Activated T-cell treated with anti-CD3 and anti-CD28 coated beads for 48 hours (primary cell): ENCODE measurements at places on chromosomes 6 and 20.
A peak's percentile ranks its signal among the peaks of the same experiment; 100 is the strongest.

DNA sequence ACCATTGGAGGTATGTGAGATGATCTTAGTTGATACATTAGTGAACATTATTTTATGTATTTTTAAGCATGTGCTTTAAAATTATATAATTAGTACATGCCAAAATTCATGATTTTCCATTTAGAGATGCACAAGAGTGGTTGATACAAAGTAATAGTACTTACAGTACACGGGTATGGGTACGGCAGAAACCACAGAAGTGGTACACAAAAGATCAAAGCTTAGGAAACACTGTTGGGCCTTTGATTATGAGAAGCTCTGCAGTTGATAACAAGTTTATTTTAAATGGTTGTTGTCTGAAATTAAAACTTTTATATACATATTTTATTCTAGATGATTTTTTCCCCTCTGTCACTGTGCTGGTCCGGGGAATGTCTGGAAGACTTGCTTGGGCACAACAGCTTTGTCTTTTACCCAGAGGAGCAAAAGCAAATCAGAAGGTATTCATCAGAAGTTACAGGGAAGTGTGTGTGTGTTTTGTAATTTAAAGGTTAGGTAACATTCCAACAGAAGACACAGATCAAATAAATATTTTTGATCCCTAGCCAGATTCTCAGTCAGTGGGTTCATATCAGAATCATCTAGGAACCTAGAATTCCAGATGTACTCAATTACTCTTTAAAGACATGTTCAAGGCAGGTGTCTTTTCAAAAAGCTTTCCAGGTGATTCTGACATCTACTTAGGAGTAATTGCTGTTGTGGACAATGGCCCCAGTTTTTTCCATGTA lies 32.5 kb upstream of the ADIG start:
- DNase-seq, result no peak

- DNase-seq, result no peak
Measured at GRCh38 chr6:13273202-13273930, 55.0 kb downstream of the TBC1D7 start.

DNA sequence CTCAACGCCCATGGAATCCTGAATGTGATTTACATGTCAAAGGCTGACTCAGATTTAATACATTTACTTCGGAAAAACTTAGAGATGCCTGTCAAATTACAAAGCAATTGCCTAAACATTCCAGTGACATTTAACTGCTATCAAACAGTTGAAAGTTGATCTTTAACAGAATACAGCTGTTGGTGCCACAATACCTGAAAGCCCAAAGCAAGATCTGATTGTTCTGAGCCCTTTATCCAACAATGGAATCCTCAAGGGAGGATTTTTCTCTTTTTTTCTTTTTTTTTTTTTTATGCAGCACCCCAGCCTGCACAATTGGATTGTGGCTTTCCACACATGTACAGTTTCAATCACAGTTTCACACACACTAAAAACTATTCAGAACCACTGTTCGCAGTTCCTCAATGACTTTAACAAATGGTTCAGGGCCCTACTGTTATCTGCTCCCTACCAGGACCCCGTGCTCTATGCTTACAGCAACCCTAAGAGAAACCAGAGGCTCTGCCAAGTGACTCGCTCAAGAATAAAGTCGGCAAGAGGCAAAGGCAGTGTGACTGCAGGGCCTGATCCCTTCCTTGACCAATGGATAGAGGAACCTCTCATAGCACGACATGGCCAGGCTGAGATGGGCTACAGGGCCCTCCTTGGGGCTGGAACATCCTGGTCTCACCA lies 33.3 kb downstream of the EPB41L2 start:
- no peak for DNase-seq

DNA sequence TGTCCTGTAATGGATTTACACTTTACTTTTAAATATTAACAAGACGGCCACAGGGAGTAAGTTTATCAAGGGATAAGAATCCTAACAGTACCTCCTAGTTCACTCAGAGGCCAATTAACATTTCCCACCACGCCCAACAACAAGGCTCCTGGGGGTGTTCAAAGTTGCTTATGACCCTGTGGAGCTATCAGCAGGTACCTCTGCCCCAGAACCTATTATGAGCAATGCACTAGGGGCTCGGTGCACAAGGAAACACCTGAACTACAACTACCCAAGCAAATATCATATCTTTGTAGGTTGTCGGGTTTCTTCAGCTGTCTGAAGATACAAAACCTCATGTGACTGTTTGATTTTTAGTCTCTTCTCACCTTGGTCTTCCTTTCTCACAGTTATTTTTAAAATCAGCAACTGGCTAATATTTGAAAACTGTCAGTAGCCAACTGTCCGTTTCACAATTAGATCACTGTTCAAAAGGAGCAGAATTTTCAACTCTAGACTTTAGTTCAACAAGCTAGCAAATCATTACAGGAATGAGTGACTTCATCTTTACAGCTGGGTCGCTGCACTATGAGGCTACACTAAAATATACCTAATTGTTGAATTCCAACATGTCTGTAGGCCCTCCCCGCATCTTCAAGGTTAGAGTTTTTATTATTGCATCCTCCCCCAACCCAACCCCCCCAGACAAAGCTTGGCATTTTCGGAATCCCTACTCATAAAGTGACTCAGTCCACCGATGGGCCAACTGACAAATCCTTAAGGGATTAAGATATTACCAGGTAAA lies 38.1 kb downstream of the B4GALT5 start:
- no peak for DNase-seq

DNA sequence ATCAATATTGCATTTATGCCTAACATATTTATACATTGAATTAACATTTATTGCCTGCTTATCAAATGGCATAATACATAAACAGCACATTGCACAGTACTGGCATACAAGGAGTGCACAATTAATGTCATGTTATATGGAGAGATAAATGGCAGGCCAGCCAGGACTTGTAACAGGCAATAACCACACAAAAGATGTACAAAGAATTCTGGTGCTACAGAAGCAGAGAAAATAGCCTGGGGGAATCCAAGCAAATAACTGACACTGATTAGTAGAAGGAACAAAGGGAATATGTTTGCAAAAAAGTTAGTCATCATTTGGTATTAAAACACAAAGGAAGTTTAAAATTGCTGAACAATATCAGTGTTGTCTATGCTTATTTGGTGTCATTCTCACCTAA lies 27.3 kb downstream of the COL21A1 start:
- no peak for DNase-seq

GRCh38 chr6:162904069-162904663 lies 176.4 kb downstream of the PACRG start:
- no peak for DNase-seq

DNA sequence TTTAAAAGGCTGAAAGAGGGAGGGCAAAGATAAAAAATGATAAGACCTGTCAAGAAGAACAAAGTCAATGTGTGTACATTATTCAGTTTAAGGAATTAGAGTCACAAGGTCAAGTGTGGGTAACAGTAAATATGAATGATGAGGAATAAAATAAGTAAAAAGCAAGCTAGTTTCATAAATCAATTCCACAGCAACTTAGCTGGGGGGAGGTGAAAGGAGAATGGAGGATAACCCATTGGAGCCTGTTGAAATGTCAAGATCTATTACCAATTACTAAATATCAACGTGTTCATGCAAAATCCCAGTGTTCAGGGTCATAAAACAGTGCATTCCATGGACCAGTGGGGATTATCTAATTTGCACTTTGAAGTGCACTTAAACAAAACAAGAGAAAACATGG lies 242.9 kb downstream of the TBX18 start:
- no peak for DNase-seq

DNA sequence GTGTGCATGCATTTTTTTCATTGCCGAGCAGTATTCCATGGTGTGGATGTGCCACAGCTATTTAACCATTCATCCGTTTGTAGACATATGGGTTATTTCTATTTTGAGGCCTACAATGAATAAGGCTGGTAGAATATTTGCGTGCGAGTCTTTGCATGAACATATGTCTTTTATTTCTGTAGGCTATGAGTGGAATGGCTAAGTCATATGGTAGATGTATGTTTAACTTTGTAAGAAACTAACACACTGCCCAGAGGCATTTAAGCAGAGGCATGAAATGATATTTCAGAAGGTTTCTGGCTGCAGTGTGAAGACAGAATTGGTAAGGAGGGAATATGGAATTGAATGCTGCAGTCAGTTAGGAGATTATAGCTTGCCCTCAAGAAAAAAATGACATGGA lies 457.4 kb upstream of the CDH4 start:
- no peak for DNase-seq

- no peak for DNase-seq
Measured at GRCh38 chr20:35014537-35014936, 58.9 kb downstream of the MYH7B start.

- no peak for DNase-seq
Measured at GRCh38 chr6:36597775-36598174, 3.6 kb downstream of the SRSF3 start.

GRCh38 chr6:18725449-18725848 lies 338.3 kb downstream of the RNF144B start:
- no peak for DNase-seq

DNA sequence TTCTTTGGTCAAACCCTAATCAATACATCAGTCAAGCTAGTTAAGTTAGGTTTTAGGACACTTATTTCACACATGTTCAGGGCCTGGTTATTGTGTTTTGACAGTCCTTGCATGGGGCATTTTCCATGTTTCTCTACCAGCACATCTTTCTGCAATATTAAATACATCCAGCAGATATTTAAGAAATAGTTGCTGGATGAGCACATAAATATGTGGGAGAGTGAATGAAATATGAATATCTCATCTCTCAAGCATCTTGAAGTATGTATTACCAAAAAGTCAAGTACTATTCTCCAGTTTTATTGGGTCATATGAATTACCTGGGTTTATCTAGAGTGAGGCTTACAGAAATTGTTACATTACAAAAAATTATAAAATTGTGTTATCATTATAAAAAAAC lies 621.9 kb upstream of the GJE1 start:
- DNase-seq, result no peak

DNA sequence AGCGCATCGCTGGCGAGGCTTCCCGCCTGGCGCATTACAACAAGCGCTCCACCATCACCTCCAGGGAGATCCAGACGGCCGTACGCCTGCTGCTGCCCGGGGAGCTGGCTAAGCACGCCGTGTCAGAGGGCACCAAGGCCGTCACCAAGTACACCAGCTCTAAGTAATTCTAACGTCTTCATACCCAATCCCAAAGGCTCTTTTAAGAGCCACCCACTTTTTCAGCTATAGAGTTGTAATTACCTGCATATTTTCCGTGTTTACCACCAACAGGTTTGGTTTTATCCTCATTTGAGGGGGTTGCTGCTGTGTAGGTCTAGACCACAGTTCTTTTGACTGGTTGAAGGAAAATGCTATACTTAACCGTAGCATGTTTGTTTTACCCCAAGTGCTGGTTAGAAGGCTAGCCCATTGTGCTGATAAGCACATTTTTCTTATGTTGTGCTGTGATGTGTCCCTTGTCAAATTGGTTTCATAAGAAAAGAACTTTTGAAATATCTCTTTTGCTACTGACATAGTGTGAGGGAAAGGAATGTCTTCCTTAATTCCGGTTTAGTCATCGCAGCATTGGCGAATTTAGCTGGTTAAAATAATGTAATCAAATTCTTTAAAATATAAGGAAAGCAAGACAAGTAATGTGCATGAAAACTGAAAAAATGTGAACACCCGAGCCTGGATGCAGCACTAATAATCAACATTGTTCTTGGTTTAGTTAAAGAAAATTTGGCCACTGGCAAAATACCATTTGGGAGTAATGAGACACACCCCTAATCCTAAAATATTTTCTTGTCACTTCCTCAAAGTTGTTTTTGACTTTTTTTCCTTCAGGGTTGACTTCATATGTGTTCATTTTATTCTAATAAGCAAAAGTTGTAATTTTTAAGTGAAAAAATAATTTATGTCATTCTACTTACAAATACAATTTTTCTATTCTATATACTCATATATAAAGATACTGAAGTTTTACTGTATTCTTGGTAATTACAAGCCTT lies 112.8 kb downstream of the HFE start:
- no peak for DNase-seq

DNA sequence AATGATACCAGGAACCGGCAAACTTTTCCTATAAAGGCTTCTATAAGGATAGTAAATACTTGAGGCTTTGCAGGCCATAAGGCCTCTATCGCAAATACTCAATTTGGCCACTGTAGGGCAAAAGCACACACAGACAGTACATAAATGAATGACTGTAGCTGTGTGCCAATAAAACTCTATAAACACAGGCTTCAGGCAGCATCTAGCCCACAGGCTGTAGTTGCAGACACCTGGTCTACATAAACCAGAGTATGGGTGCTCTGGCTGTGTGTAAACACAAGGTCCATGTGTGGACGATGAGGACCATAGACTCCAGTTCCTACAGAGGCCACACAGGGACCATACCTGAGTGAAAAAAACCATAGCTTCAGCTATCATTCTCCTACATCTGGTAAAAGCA lies 52.2 kb downstream of the ZMYND8 start:
- no peak for DNase-seq

- peak; percentile 35 for DNase-seq
Measured at GRCh38 chr20:38833857-38834164, 28.3 kb downstream of the PPP1R16B start.

DNA sequence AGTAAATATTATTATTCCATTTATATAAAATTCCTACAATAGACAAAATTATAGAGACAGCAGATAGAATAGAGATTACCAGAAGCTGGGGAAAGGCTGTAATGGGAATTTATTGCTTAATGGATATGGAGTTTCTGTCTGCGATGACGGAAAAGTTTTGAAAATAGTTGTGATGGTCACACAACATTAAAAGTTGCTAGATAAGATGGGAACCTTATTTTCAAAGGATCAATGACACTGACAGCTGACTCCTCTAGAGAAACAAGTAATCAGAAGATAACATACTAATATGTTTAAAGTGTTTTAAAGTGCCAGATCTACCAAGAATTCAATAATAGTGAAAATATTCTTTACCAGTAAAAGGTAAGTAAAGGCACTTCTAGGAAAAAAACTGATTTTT lies 236.3 kb downstream of the HIVEP2 start:
- no peak for DNase-seq

- no peak for DNase-seq
Measured at GRCh38 chr20:6685181-6685582, 82.3 kb upstream of the BMP2 start.

- DNase-seq, result no peak
Measured at GRCh38 chr6:110319381-110319780, 38.8 kb downstream of the METTL24 start.

DNA sequence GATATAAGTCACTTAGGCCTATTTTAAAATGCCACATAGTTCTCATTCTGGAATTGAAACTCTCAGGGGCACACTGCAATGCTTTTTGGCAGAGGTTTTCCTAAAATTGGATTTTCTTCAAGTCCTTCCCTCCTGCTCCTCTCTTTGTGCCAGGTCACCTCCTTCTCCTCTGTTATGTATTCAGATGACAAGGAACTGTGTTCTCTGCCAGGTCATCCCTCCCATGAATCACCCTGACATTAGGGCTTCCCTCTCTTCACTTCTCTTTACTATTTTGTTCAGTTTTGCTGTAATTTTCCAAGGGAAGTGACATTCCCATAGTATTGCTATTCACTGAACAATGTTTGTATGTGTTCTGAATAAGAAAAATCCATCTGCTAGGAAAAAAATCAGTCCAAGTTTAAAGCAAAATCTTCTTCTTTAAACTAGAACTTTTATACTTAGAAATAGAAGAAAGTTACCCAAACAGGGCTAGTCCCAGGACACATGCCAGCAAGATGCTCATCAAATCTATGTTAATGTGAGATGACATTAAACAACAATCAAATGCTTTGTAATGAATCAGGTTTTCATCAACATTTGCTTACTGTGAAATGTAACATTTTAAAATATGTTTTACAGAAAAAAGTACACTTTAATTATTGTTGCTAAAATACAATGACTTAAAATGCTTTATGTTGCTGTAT lies 461.1 kb downstream of the MMUT start:
- no peak for DNase-seq

- no peak for DNase-seq
Measured at GRCh38 chr6:20454204-20454824, 52.6 kb downstream of the E2F3 start.

- no peak for DNase-seq
Measured at GRCh38 chr6:6599468-6599873, 11.0 kb downstream of the LY86 start.
